Activated CD8-positive, alpha-beta T cell treated with anti-CD3 and anti-CD28 coated beads, Interleukin-2, amount 10 ng/mL, durations not matched to agents 7 days and 5 days (primary cell): ENCODE measurements at places on chromosomes 16 and 17.

DNA sequence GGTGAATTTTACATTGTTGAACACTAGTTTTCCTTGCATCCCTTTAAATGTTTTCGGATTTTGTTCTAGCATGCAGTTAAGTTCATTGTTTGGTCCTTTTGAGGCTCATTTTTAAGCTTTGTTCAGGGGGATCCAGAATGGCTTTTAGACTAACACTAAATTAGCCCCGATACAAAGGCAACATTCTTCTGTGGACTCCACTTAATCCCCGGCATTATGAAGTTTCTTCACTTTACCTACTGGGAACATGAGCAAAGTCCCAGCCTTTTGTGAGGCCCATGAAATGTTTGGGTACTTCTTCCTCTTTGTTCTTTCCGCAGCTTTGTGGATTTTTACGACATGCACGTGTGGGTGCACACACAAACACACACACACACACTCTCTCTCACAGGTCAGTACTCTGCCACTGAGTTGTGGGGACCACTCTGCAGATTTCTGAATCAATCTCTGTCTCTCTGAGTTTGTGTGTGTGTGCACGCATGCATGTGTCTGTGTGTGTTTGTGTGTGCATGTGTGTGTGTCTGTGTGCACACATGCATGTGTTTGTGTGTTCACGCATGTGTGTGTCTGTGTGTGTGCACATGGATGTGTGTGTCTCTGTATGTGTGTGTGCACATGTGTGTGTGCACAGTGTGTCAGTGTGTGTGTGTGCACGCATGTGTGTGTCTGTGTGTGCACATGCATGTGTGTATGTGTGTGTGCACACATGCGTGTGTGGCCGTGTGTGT lies 240.4 kb upstream of the TNRC6C start:
- no peak for DNase-seq

GRCh38 chr16:85134076-85134788 lies 22.0 kb upstream of the CIBAR2 start:
- no peak for DNase-seq

GRCh38 chr17:19958023-19958422 lies 19.6 kb downstream of the AKAP10 start:
- DNase-seq = no peak

GRCh38 chr17:63430223-63430622 lies 15.9 kb downstream of the CYB561 start:
- no peak for DNase-seq

DNA sequence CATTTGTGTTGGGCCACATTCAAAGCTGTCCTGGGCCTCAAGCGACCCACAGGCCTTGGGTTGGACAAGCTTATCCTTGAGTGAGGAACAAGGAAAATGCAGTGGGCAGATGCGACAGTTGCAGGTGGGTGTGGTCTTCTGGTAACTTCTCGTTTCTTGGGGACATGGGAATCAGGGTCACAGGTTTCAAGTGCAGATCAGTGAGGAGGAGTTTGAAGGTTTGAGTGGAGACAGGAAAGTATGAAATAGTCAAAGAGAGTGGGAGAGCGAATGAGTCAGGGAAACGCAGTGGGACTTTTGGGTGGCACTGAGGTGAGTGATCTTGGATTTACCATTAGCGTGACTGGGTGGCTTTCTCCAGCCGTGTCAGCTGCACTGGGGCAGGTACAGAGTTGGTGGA lies 15.4 kb upstream of the CCL22 start:
- no peak for DNase-seq

DNA sequence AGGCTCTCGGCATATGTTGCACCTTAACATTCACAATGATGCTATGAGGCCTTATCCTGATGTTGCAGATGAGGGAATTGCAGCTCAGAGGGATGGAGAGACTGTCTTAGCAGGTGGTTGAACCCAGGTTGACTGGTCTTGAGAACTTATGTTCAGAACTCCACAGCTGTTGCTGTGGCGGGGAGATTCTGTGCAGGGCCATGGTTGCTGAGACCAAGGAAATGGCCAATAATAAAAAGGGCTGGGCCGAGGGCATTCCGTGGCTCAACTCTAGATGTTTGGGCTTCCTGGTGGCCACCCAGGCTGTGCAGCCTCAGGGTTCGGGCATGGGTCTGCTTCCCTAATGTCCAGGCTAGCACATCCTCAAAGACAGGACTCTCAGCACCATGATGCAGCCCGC lies 5.9 kb downstream of the KSR1 start:
- no peak for DNase-seq

DNA sequence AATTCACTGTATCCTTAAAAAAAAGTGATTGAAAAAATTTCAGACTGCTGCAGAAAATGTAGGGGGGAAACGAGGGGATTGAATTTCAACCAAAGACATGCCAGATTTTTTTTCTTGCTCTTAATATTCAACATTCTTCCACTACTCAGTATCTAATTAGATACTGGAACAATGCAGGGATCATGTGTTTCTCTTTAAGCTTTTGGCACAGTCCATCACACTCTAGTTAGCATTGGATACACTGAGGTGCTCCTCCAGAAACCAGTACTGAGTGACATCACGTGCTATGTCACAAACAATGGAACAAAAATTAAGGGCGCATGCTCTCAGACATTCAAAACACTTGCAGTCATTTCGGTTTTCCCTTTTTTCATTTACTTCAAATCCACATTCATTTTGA lies 298.6 kb upstream of the PSMD7 start:
- DNase-seq = no peak

GRCh38 chr17:81648013-81648706 lies 8.2 kb downstream of the PDE6G start:
- DNase-seq = no peak

GRCh38 chr16:85354686-85355514 lies 242.6 kb upstream of the CIBAR2 start:
- DNase-seq = no peak

- DNase-seq = no peak
These were observed 9.2 kb upstream of the FLYWCH1 start for GRCh38 chr16:2902337-2903130.

- DNase-seq = no peak
These were observed 99.3 kb upstream of the FAM20A start for GRCh38 chr17:68700421-68700820.

DNA sequence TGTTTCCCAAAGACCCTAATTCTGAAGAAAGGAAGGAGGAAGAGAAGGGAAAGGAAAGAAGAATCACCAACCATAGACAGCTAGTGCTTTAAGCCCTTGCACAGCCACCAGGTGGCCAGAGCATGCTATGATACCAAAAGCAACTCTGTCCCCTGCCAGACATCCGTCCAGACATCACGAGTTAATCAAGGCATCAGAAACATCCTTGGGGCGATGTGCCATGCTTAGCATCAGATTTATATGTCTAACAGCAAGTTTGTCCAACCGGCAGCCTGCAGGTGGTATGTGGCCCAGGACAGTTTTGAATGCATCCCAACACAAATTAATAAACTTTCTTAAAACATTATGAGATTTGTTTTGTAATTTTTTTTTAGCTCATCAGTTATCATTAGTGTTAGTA lies 2.9 kb upstream of the CRYBA1 start:
- DNase-seq = no peak

GRCh38 chr17:28170771-28171170 lies 128.3 kb downstream of the NLK start:
- DNase-seq = no peak

- DNase-seq = peak; percentile 38
These were observed 7.5 kb downstream of the UBE2Z start for GRCh38 chr17:48915459-48916282.

DNA sequence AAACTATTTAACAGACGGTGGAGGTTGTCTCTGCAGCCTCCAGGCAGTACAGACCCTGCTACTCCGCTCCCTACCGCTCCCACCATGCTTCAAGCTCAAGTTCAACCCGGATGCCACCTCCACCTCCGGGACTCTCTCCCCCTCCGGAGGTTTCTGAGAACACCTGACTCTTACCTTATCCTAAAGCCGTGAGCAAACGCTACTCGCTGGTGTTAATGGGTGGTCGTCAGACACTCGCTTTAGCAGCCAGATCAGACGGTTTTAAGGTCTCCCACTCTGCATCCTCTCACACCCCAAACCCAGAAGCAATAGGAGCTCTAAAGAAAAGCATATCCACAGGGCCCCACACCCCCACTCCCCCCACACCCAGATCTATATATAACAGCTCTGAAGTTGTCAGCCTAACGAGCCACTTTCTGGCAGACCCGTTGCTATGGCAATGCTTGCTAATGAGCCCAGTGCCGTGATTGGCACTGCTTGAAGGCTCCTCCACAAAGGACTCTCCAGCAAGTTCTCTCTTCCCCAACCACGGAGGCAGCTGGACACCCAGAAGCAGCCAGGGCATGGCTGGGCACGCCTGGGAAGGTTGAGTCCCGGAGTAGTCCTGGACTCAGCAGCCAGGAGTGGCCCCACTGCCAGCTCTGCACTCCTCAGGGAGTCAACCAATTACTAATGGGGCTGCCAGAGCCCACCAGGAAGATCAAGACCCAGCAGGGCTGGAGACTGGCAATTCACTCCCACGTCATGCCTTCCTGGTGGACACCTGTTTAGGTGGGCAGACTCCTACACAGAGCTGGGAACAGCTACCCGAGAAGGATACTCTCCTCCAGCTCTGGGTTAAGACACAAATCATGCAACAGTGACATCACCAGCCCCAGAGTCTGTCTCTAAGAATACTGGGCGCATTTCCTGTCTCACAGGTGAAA lies 121.2 kb upstream of the RCVRN start:
- DNase-seq = no peak

- no peak for DNase-seq
These were observed 29.1 kb downstream of the HS3ST3A1 start for GRCh38 chr17:13572581-13572980.

DNA sequence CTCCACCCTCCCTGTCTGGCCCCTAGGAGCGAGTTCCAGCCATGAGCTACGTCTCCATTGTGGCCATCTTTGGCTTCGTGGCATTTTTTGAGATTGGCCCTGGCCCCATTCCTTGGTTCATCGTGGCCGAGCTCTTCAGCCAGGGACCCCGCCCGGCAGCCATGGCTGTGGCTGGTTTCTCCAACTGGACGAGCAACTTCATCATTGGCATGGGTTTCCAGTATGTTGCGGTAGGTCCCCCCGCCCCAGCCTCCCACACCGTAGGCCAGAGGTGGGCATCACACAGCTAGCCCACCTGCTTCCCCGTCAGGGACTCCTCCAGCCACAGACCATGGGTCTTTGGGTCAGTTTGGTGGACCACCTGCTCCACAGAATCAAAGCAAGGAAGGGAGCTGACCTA lies 4.2 kb downstream of the SLC2A4 start:
- DNase-seq = no peak

DNA sequence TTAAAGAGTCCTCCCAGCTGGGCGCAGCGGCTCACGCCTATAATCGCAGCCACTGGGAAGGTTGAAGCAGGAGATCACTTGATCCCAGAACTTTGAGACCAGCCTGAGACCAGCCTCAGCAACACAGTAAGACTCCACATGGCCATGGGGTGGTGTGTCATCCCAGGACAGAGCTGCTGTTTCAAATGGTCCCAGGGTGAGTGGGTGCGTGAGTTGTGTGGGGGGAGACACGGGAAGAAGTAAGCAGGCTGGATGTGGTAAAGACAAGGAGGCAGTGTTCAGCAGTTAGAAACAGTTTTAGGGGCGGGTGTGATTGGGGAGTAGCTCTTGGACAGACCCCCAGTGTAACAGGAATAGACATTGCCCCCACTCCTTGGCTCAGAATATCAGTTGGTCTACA lies 3.8 kb downstream of the SHPK start:
- no peak for DNase-seq

- DNase-seq = no peak
These were observed 3.4 kb upstream of the PITPNM3 start for GRCh38 chr17:6559753-6560215.

DNA sequence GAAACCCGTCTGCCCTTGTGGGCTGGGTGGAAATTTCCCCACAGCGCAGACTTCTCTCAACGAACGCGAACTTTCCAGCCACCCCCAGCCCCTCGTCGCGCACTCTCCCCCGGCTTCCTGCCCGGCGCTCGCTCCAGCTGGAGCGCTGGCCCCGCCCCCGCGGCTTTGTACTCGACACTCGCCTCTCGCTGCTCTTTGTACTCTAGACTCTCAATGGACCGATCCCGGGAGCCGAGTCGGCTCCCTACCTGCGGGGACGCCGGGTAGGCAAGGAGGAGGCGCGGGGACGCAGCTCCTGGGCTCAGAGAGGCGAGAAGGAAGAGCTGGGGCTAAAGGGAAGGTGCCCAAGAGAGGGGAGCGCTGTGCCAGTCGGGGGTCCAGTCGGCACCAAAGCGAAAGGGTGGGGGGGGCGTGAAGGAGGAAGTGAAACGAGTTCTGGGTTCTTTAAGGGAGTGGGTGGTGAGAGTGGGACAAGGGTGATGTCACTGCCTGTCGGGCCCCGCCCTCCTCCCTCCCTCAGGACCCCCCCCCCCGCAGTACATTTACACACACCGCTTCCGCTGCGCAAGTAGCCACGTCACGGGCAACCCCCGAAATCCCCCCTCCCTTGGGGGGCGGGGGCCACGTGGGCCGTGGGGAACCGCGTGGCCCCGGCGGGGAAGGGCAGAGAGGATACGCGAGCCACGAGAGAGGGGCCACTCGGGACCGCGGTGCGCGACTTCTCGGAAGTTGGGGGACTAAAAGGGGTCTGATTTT lies 9.7 kb downstream of the KDM6B start:
- DNase-seq = peak; percentile 87

DNA sequence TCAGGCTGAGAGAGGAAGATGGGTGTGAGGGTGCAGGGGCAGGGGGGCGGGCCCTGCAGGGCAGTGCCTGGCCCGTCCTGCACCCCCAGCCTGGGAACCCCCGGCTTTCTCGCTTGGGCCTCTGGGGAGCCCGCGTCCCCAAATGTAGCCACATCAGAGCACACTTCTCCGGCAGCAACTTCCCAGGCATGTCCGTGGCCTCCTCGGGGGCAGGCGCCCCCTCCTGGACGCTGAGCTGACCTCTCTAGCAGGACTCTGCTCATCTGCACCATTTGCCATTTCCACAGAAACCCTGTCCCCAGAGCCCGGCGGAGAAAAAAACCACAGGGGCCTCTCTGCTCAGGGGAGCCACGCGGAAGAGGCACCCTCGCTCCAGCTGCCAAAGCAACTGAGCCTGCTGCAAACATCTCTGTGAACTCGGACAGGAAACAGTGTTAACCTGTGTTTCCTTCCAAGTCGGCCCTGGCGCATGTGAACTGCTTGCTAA lies 63.4 kb downstream of the KLHDC4 start:
- DNase-seq = peak; percentile 66

- no peak for DNase-seq
These were observed 363.1 kb downstream of the WWOX start for GRCh38 chr16:78462288-78463208.

- no peak for DNase-seq
These were observed 308.4 kb upstream of the ERCC4 start for GRCh38 chr16:13611596-13611995.

- DNase-seq = no peak
These were observed 1424.1 kb downstream of the CDH11 start for GRCh38 chr16:63697736-63698135.
